ENCODE measurements at places on chromosomes 2 and 18.

DNA sequence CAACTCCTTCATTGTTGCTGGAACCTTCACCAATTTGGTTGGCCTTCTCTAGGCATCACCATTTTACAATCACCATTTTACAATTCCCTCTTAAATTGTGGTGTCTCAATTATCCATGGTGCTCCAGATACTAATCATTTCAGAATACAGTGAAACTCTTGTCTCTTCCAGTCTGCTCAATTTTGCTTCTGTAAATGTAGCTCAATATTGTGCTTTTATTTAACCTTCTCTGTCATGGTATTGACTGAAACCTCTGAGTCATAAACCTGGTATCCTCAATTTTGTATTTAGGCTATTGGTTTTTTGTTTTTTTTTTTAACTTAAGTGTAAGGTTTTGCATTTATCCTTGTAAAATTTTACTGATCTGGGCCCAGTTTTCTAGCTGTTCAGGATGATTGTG lies 16.1 kb downstream of the STRADB start:
- DNase-seq: no peak

GRCh38 chr2:126657636-126658318 lies 1.8 kb downstream of the GYPC start:
- DNase-seq: no peak

DNA sequence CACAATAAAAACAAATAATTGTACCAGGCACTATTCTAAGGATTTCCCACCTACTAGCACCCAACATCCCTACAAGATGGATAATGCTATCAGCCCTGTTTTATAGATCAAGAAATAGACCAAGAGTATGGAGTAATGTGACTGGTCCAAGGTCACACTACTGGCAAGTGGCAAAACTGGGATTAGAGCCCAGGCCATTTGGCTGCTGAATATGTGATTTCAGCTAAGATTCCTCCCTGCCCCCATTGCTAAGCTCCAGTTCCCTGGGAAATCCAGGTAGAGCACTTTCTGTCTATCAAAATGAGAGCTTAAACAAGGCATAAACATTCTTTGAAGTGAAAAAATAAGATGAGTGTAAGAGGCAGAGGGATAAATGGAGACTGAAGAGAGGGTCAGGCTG lies 157.8 kb downstream of the DNAH6 start:
- no peak for DNase-seq

DNA sequence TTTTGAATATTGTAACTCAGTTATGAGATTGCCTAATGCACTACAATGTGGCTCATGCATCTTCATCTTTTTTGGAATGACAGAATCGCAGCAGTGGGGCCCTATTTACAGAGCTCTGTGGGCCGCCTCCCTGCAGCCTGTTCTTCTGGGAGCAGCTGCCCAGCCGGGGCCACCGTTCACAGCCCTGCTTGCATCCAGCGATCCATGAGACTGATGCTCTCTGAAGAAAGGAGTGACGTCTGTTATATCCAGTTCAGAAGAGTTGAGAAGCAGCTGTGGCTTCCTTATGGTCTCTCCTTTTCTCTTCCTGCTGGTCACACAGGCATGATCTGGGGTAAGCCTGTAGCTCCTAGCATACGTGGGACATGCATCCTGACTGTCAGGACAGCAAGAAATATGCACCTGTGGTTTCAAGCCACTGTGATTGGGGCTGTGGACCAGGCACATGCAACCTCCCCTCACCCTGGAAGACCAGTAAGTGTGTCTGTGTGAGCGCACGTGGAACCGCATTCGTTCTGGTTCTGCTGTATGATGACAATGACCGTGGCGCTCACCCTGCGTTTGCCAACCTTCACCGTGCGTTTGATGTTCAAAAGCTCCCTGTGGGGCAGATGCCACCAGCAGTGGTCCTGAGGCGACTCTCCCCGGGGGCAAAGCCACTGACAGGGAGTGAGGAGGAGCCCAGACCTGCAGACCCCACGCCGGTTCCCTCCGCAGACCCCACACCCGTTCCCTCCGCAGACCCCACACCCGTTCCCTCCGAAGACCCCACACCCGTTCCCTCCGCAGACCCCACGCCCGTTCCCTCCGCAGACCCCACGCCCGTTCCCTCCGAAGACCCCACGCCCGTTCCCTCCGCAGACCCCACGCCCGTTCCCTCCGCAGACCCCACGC lies 189.8 kb downstream of the TMEM18 start:
- no peak for DNase-seq

- no peak for DNase-seq
Measured at GRCh38 chr2:138777996-138778395, 2.2 kb downstream of the NXPH2 start.

GRCh38 chr18:54830260-54830659 lies 2.0 kb downstream of the RAB27B start:
- no peak for DNase-seq

- DNase-seq: no peak
Measured at GRCh38 chr2:25976983-25977741, 5.1 kb downstream of the KIF3C start.

Measured in NCI-H2107 (cell line).